ENCODE measurements at places on chromosomes 2 and 18.

DNA sequence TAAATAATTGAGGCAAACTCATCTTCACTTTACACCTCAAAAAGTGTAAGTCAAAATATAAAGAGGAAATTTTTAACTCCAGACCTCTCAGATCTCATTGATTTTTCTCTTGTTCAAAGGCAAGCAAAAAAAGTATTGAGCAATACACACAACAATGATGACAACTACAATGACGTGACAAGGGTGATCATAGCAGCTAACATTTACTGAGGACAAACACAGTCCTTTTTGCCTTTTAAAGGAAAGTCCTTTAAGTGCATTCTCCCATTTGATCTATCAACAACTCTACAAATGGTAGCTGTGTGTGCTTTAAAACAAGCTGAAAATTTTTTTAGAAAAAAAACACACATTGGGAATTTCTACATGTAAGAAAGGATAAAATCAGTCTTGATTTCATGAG is 123.5 kb upstream of the CTAGE1 start:
- no peak for DNase-seq

- DNase-seq, result no peak
Observed at GRCh38 chr2:167961536-167962048, 285.8 kb downstream of the STK39 start.

- DNase-seq, result no peak
Observed at GRCh38 chr2:105896765-105897163, 152.1 kb downstream of the NCK2 start.

DNA sequence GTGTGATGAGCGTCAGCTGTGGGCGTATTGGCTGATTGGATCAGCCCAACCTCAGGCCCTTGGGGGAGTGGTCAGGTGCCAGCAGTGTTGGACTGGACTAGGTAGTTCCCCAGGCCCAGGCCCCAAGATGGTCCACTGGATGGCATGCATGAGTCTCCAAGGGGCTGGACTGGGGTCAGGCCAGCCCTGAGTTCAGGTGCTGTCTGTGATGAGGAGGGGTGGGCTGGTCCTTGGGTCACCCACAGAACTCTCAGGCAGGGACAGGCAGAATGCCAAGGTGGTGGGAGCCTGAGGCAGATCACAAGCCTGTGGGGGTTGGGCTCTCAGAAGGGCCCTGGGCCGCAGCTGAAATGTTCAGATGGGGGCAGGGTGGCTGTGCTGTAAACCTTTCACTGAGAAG is 59.5 kb upstream of the THUMPD2 start:
- DNase-seq, result no peak

GRCh38 chr2:17517481-17518211 is 594 bp downstream of the RAD51AP2 start:
- no peak for DNase-seq

Measured in LNCaP clone FGC (cell line).